ENCODE measurements at places on chromosomes 13 and 19.

DNA sequence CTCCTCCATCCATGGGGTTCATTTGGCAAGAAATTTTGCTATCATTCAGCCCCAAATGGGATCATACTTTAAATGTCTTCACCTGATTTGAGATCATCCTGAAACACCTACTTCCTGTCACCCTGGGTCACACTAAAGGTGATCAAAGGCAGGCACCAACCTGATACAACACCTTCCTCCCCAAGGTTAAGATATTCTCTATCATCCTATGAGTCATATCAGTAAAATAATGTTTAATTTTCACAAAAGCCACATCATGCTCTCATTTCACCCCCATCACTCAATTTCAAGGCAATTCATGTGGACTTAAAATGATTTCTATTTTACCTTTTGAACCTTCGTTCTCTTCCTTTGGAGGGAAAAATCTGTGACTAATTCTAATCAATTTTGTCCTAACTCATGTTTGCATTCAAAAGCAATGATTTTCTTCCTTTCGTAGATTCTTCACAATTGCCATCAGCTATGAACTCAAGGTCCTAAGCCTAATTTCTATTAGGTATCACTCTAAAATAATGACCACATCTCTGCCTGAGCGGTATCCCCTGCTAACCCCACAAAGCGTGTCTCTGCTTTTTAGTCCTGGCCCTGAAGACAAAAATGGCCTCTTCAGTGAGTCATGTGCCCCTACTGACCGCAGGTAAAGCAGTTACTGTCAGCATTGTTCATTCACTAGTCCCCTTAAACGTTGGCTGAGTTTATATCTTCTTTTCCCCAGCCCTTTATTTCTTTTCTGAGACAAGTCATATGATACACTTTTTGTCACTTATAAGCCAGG, 139.0 kb downstream of the SPRY2 start:
- no peak for DNase-seq

DNA sequence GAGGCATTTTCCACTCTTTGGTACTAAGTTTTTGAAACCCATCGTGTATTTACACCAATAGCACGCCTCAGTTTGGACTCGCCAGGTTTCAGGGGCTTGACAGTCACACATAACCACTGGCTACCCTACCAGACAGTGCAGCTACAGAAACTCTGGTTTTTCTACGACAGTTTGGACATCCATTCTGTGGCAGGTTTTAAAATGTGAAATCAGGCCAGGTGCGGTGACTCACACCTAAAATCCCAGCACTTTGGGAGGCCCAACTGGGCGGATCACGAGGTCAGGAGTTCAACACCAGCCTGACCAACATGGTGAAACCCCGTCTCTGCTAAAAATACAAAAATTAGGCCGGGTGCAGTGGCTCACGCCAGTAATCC, 13.2 kb downstream of the KDELR1 start:
- DNase-seq: no peak

DNA sequence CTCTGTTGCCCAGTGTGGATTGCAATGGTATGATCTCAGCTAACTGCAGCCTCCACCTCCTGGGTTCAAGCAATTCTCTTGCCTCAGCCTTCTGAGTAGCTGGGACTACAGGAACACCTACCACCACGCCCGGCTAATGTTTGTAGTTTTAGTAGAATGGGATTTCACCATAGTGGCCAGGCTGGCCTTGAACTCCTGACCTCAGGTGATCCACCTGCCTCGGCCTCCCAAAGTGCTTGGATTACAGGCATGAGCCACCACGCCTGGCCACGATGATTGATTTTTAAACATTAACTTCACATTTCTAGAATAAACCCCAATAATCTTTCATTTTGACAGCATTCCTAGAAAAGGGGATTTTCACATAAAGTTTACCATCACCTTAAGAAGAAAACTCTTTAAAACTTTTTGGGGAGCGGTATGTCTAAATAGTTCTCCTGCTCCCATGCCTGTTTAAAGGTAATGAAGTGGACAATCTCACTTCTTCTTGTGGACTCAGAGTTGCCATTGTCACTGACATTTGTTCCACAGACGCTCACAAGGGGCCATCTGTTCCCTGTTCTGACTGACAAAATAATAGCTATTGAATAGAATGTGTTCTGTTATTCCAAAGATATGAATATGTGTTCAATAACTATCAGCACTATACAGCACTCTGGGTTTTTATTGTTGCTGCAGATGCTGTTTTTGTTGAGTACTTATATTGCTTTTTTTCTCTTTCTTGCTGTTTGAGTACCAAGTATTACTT, 66.1 kb upstream of the C1QTNF9B start:
- no peak for DNase-seq

DNA sequence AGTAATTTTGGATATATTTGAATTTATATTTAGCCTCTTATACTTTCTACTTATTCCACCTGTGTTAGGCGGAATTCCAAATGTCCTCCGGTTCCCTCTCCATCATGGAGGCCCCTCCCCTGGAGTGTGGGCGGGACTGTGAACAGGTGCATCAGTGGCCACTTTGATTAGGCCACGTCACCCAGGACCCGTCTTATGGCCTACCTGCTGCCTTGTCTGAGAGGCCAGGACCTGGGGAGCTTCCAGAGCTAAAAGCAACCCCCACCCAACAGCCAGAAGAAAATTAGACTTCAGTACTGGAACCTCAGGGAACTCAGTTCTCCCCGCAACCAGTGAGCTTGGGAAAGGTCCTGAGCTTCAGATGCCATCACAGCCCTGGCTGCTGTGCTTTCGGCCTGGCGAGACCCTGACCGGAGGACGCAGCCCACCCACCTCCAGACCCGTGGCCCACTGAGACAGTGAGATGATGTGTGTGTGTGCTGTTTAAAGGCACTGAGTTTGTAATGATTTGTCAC, 200.2 kb upstream of the SOX1 start:
- DNase-seq: no peak

- DNase-seq: no peak
Measured at GRCh38 chr19:1768248-1768647, 14.9 kb downstream of the ONECUT3 start.

- no peak for DNase-seq
Measured at GRCh38 chr13:109990296-109990695, 203.9 kb upstream of the IRS2 start.

DNA sequence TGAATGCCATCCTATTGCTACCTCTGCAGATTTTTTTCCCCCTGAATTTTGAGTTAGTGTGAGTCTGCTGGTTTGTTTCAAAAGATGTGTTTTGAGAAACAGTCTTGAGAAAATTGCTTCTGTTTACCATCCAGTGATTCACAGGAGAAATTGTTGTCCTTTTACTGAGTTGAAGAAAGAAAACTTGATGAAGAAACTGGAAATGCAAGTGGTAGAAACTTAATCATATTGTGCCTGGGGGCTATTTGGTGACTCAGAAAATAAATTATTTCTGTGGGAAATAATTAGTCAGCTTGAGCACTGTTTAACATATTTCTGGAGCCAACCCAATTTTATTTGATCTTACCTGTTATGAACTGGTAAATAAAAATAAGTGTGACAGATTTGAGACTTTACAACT, 35.4 kb downstream of the PAN3 start:
- no peak for DNase-seq

GRCh38 chr13:19591864-19592263, 30.5 kb upstream of the TPTE2 start:
- DNase-seq: no peak

- DNase-seq: no peak
Measured at GRCh38 chr13:91361755-91362271, 14.3 kb downstream of the MIR17HG start.

- no peak for DNase-seq
Measured at GRCh38 chr13:40562975-40563349, 103.5 kb downstream of the FOXO1 start.

DNA sequence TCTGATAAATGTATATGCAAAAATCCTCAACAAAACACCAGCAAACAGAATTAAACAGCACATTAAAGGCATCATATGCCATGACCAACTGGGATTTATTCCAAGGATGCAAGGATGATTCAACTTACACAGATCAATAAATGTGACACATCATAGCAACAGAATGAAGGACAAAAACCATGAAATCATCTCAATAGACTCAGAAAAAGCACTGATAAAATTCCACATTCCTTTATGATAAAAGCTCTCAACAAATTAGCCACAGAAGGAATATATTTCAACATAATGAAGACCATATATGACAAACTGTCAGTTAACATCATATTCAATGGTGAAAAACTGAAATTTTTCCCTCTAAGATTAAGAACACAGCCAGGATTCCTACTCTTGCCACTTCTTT, 691.6 kb downstream of the DIAPH3 start:
- DNase-seq: no peak

GRCh38 chr13:112133499-112134390, 66.8 kb downstream of the SOX1 start:
- DNase-seq: no peak

DNA sequence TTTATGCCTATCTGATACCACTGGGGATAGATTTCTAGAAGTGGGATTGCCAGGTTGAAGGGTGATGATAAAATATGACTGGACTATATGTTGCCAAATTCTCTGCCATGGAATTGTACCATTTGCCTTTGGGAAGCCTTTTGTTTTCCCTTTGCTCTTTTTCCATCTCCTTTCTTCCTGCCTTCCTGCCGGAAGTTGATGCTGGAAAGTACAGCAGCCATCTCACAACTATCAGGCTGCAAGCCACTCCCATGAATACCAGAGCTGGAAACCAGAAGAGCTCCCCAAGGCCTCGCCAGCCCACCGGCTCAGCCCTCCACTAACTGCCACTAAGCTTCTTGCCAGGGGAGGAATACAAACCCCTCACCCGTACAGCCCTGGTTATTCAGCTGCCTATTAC, 29.7 kb downstream of the ZIC5 start:
- no peak for DNase-seq

GRCh38 chr13:110541526-110541920, 20.0 kb downstream of the RAB20 start:
- DNase-seq: no peak

- DNase-seq: no peak
Measured at GRCh38 chr13:90272356-90272755, 1075.1 kb upstream of the MIR17HG start.

- DNase-seq: no peak
Measured at GRCh38 chr13:88948501-88948900, 1277.3 kb downstream of the SLITRK5 start.

GRCh38 chr19:14890643-14891379, 4.9 kb upstream of the OR7A17 start:
- DNase-seq: no peak

DNA sequence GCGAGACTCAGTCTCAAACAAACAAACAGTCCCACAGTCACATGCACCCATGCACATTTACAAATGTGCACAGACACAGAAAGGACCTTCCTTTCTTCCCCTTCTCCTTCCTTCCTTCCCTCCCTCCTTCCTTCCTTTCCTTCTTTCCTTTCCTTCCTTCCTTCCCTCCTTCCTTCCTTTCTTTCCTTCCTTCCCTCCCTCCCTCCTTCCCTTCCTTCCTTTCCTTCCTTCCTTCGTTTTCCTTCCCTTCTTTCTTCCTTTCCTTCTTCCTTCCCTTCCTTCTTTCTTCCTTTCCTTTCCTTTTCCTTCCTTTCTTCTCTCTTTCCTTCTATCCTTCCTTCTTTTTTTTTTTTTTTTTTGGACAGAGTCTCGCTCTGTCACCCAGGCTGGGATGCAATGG, 16.2 kb upstream of the EBI3 start:
- DNase-seq: no peak

DNA sequence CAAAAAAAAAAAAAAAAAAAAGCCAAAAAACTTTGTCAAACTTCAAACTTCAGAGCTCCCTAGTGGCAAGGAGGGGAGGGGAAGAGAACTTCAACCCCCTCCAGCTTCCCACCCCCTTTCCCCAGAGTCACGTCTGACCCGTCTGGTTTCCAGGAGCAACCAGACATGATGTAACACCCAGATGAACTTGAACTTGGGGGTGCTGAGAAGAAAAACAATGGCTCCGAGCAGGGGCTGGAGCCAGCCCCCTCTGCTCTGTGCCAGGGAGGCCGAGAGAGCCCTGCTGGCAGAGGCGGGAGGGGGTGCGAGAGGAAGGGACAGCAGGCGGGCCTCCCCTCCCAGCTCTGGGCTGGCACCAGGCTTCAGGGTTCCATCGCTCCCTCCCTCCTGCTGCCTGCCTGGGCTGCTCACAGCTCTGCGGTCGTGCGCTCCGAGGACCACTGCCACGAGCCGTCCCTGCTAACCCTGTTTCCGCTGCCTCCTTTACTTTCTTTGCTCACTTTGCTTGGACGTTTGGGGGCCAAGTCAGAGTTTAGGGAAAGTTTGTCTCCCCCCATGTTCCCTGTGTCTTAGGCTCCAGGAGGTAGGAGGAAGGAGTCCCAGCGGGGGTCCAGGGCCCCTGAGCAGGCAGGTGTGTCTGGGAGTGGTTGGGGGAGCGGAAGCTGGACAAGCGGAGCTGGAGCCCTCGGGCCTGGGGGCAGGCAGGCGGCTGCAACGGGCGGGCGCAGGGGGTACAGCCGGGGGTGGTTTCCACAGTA, 11.1 kb downstream of the LYL1 start:
- no peak for DNase-seq

DNA sequence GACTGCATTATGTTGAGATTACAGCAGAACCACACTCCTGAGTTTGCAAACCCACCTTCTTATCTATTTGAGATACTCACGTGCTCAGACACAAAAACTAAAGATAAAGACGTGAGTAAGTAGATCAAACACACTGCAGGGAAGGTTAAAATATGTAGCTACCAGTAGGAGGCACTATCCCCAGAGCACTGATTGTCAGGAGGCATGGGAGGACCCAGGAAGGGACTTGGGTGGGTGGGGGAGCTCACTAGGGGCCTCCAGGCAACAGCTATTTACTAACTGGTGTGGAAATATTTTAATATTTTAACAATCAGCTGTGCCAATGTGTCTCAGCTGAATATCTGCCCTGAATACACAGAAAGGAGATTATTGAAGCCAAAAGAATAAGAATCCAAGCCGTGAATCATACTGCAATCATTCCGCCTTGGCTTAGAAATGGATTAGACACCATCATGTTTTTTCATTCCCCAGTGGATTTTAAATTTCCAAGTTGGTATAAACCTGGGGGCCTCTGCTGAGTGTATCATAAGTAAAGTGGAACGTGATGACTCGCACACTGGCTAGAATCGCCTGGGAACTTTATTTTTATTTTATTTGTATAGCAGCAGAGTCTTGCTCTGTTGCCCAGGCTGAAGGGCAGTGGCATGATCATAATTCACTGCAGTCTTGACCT, 73.2 kb upstream of the CACNA1A start:
- no peak for DNase-seq

- no peak for DNase-seq
Measured at GRCh38 chr19:47363758-47364531, 14.8 kb downstream of the DHX34 start.

- DNase-seq: no peak
Measured at GRCh38 chr13:94778986-94779385, 66.6 kb upstream of the SOX21 start.

- no peak for DNase-seq
Measured at GRCh38 chr13:113327391-113327765, 30.3 kb downstream of the LAMP1 start.
